Cardiac fibroblast (primary cell): ENCODE measurements at places on chromosomes 6 and 20.
A peak's percentile ranks its signal among the peaks of the same experiment; 100 is the strongest.

- no peak for DNase-seq
These were observed 35.0 kb upstream of the SLC22A16 start for GRCh38 chr6:110511401-110511800.

- peak; percentile 74 for DNase-seq
These were observed 480 bp upstream of the NT5E start for GRCh38 chr6:85449388-85449817.

GRCh38 chr6:100171533-100172321 is 177.7 kb upstream of the MCHR2 start:
- peak; percentile 18 for DNase-seq

GRCh38 chr6:30154709-30155519 is 6.1 kb downstream of the TRIM10 start:
- DNase-seq, result peak; percentile 72
